Endothelial cell of umbilical vein (primary cell): ENCODE measurements at places on chromosomes 1 and 21. TPM values are rescaled to one million over a fixed set of nuclear protein-coding genes. Genes with fewer than 3 reads are reported as not detected.

- DNase-seq: no peak
Observed at GRCh38 chr1:86419277-86419903, 4.6 kb upstream of the CLCA2 start.

- peak; percentile 62 for DNase-seq
Observed at GRCh38 chr1:212291505-212292134, 6.4 kb downstream of the PPP2R5A start.

GRCh38 chr1:14180738-14181137 is 417.7 kb upstream of the KAZN start:
- no peak for DNase-seq

DNA sequence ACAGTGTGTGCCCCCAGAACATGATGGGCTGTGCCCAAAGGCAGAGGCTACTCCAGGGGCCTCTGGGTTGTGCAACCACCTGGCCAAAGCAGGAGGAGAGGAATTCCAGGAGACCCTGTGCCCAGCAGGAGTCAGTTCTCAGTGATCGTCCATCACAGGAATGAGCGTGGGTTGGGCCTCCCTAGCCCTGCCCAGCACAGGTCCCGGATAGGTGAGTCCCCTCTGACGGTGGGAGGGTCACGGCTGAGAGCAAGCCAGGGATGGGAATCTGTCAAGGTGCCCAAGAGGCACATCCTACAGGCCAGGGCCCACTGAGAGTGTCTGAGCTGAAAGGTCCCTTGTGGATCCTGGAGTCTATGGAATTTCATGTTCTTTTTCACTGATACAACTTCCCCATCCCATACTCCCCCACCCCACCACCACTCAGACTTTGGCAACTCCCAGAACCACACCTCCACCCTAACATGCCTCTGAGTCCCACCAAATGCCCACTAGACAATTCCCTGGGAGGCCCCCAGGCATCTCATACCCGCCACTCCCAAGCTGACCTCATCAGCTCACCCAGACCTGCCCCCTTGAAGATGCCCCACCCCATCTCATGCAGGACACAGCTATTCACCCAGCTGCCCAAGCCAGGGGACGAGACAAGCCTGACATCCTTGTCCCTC is 3.1 kb downstream of the GJB4 start:
- DNase-seq: no peak

- no peak for DNase-seq
Observed at GRCh38 chr1:201020721-201021629, 2.5 kb downstream of the KIF21B start.

DNA sequence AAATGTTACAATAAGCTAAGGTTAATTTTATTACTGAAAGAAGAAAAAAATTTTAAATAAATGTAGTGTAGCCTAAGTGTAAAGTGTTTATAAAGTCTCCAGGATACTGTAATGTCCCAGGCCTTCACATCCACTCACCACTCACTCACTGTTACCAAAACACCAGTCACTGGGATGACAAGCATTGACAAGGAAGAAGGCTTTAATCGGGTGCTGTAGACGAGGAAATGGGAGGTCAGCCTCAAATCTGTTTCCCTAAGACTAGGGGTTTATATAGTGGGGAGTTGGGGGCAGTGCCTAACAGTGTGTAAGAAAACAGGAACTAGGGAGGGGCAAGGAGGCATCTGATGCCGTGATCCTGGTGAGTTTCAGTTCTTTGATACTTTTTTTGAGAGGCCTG is 69.4 kb downstream of the CHRM3 start:
- DNase-seq: no peak

DNA sequence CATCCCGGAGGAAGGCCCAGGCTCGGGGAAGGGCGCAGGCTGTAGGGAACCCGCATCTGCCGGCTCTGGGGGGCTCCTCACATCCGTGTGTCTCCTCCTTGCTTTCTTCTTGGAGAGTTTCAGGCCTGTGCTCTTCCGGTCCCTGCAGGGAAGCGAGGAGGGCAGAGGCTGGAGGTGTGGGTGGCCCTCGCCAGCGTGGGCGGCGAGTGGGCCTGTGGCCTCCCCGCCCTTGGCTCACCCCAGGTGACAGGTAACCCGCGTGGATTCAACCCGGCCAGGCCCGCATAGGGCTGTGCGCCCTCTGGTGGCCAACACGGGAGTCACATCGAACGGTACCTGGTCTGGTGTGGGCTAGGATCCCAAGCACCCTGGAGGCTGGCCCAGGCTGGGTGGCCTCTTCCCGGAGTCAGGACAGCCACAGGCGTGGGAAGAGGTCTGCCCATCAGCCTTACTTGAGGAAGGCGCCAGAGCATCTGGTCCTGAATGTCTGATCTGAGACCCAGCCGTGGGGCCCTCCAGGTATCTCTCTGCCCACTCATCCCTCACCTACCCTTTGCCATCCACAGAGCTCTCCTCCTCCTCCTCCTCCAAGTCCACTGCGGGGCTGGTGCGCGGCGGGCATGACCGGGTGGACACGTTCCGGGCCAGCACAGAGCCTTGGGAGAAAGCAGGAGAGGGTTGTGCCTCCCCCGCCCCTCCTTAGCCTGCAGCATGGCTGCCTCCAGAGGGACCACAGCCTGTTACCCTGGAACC is 9.6 kb upstream of the TNFRSF25 start:
- no peak for DNase-seq

DNA sequence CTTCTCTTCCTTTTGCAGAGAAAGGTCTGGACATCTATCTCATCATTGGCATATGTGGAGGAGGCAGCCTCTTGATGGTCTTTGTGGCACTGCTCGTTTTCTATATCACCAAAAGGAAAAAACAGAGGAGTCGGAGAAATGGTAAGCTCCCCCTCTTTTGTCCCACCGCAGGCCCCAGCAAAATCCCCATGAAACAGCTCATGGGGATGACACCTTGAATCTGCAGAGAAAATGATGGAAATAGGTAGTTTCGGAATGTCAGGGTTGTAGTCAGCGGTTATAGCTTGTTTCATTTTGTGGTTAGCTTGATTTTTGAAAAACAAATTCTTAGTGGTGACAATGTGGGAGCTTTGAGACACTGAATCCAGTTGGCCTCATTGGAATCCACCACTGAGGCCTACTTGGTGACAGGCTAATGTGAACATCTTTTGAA is 10.3 kb downstream of the CD2 start:
- no peak for DNase-seq

DNA sequence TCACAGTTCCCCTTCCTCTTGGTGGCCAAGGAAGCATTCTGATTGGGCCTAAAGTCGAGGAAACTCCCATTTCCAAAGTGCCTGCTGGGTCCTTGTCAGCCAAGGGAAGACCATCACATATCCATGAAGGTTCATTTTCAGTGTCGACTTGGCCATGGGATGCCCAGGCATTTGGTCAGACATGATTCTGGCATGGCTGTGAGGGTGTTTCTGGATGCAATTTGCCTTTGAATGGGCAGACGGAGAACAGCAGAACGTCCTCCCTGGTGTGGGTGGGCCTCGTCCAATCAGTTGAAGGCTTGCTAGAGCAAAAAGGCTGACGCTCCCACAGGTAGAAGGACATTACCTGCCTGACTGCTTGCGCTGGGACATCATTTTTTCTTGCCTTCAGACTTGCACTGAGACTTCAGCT is 48.3 kb upstream of the LBR start:
- no peak for DNase-seq

DNA sequence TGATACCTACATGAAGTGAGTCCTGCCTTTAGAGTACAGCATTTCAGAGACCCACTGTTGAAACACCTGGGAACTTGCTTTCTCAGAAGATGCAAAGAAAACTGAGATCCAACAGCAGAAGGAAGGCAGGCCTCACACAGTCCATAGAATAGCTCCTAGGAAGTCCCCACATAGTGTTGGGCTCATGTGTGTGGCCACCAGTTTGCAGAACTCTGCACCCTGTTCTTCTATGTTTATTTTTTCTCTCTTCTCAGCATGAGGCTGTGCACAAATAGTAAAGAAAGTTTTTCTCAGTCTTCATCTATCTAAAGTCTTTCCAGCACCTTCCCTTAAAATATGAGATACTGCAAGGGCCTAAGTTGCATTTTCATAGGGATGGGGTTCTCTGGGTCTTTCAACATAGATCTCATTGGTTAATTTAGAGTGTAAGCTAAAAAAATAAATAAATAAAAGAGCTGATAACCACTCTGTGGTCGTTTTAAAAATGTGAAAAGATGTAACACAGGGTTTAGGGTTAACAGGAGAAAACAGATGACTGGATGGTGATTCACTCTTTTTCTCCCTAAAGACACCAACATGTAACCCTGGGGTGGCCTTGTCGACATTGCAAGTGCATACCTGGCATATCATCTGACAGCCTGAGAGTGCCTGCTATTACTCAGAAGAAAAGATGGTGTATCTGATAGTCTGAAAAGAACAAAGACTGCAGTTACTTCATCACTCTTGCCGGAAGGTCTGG is 94.6 kb downstream of the ZC3H11B start:
- no peak for DNase-seq

GRCh38 chr1:87795615-87796337 is 467.1 kb downstream of the LMO4 start:
- no peak for DNase-seq

- DNase-seq: no peak
Observed at GRCh38 chr1:115313182-115313581, 24.9 kb downstream of the NGF start.

DNA sequence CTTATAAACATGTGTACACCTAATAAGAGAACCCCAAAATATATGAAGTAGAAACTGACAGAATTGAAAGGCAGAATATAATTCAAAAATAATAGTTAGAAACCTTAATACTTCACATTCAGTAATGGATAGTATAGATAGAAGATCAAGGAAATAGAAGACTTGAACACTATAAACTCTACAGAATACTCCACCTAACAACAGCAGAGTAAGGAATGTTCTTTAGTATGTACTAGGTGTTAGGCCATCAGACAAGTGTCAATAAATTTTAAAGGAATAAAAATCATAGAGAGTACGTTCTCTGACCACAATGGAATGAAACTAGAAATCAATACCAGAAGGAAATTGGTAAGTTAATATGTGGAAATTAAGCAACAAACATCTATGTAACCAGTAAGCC is 16.6 kb downstream of the ZNF644 start:
- DNase-seq: no peak

- DNase-seq: no peak
Observed at GRCh38 chr1:114729782-114730181, 13.2 kb upstream of the NRAS start.

GRCh38 chr1:212651977-212652376 is 43.4 kb downstream of the ATF3 start:
- DNase-seq: no peak

GRCh38 chr1:181816608-181817007 is 244.9 kb downstream of the ZNF648 start:
- no peak for DNase-seq

DNA sequence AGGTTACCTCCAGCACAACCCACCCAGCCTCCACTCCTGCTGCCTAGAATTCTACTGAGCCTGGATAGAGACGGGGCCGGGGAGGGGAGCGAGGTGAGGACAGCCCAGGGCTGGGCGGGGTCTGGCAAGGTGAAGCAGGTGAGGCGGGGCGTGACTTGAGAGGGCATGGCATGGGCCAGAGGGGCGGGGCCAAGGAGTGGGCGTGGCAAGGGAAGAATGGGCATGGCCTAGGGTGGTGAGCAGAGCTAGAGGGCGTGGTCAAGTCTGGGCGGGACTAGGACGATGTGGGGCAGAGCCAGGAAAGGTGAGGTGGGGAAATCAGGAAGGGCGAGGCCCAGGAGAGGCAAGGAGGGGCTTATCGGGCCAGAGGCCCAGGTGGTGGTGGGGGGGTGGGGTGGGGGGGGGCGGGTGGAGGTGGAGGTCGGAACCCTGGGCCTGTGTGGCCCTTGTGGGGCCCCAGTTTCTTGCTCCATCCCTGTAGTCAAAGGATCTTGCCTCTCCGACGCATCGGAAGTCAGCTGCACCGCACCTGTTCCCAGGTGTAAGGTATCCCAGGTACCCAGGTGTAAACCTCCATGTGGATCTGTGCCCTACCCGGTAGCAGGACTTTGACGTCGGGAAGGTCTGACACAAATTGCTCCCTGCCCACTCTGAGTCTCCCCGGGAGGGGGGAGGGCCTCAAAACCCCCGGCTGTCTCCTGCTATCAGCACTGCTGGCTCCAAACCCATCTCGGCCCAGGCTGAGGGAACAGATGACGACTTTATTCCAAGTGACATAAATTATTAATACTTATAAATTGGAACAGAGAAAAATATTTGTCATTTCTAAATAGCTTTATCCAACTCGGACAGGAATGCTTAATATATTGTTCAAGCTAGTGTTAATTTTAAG is 32.9 kb upstream of the UTS2 start:
- no peak for DNase-seq

DNA sequence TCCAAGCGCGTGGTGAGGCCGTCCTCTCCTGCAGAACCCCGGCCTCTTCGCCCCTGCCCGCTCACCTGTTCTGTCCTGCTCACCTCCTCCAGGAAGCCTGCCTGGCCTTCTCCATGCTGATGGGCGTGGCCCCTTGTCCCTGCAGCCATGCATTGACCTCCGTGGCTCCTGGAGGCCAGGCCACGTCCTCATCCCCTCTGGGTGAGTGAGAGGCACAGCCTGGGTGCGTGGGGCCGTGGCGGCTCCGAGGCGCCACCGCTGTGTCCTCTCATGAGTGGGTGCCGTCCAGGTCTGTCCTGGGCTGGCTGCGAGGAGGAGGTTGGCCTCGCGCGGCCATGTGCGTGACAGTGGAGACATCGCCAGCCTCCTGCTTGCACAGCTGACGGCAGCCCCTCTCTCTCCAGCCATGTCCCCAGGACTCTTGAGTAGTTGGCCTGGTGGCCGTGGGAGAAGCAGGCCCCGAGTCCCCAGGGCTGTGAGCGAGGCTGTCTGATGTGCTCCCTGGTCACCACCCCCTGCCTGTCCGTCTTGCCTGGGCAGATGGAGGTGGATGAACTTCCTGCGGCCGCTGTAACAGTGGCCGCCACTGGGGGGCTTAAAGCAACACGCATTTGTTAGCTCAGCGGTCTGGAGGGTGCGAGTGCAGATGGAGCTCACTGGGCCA is 58.1 kb downstream of the PRKCZ start:
- DNase-seq: no peak

GRCh38 chr1:68173283-68173935 is 58.9 kb downstream of the WLS start:
- DNase-seq: peak; percentile 85

DNA sequence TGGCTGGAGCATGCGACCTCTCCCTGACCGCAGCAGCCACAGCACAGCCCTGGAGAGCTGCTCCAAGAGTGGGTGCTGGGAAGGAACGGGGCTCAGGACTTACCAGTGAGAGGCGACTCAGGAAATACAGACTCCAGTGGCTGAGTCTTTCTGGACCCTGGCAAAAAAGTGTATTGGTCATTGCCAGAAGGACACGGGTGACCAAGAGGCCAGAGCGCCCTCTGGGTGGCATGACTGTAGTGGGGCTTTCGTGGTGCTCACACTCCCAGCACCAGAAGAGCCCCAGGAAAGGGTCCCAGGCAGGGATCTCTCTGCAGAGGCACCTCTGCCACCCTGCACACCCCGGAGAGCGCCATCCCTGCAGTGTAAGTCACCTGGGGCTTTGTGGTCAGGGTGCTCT is 8.9 kb upstream of the PRDM16 start:
- no peak for DNase-seq

GRCh38 chr1:161981735-161982506 is 41.7 kb downstream of the OLFML2B start:
- DNase-seq: no peak

GRCh38 chr1:68791800-68792199 is 294.9 kb upstream of the DEPDC1 start:
- DNase-seq: no peak

ZBTB8B gene
- 0.02 TPM in 1 of 2 replicates, not detected in the other for total RNA-seq

CD1B gene
- total RNA-seq: not detected in 2 replicates

PTCH2 gene
- 1.8 and 1.9 TPM in 2 replicates for total RNA-seq

ZNF593OS gene
- not detected in 2 replicates for total RNA-seq

DYNLT5 gene
- total RNA-seq: 4.5 and 12.5 TPM in 2 replicates

TSSK3 gene
- total RNA-seq: 0.42 and 1.1 TPM in 2 replicates

PLEKHN1 gene
- 0.48 and 0.88 TPM in 2 replicates for total RNA-seq

TNNI3K gene
- not detected in 2 replicates for total RNA-seq

HSD3B2 gene
- total RNA-seq: not detected in 2 replicates

RNU1-1 gene
- 1,319 and 2,019 TPM in 2 replicates for total RNA-seq

OVAAL gene
- not detected in 2 replicates for total RNA-seq
